ENCODE measurements at places on chromosomes 7 and 10. TPM values are rescaled to one million over a fixed set of nuclear protein-coding genes. Genes with fewer than 3 reads are reported as not detected.

DNA sequence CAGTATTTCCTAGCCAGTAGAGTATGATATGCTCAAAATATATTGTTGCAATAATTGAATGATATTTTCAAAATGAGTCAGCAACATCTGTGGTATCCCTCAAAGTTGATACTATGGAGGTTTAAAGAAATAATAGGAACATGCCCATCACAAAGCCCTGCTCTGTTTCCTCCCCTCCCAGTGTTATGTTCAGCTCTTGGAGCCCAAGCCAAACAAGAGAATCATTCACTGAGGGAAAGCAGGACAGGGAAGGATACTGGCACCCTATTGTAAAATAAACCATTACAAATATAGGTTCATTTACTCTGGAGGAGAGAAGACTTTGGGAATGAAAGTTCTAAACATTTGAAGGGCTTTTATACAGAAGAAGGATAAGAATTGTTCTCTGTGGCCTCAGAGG, 37.6 kb downstream of the SORCS3 start:
- no peak for DNase-seq

- no peak for DNase-seq
These were observed 558.1 kb downstream of the PTPRN2 start for GRCh38 chr7:158029509-158029908.

DNA sequence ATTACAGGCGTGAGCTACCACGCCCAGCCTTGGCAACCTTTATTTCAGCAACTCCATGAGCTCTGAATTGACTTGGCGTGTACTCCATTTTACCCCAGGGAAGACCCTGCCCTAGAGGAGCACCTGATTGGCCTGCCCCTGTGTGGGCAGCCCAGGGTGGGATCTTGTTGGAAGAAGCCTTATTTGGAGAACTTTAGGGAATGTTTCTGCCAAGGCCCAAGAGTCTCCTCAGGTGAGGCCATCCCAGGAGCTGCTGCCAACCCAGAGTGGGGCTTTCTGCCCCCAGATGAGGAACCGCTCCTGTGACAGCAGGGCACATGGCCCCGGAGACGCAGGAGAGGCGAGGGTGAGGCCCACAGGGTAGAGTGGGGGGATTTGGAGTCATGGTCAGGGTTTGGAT, 42.0 kb downstream of the VWA2 start:
- no peak for DNase-seq

DNA sequence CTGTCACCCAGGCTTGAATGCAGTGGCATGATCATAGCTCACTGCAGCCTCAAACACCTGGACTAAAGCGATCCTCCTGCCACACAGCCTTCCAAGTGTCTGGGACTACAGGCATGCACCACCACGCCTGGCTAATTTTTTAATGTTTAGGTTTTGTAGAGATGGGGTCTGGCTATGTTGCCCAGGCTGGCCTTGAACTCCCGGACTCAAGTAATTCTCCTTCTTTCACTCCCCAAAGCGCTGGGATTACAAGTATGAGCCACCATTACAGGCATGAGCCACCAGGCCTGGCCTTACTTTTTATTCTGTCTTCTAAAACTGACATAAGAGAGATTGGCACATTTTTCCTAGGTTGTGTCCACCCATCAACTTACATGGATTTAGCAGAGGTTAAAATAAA, 33.3 kb downstream of the TACC2 start:
- DNase-seq = no peak

- DNase-seq = peak; percentile 60
These were observed 119.9 kb upstream of the RHOBTB1 start for GRCh38 chr10:61063901-61064300.

DNA sequence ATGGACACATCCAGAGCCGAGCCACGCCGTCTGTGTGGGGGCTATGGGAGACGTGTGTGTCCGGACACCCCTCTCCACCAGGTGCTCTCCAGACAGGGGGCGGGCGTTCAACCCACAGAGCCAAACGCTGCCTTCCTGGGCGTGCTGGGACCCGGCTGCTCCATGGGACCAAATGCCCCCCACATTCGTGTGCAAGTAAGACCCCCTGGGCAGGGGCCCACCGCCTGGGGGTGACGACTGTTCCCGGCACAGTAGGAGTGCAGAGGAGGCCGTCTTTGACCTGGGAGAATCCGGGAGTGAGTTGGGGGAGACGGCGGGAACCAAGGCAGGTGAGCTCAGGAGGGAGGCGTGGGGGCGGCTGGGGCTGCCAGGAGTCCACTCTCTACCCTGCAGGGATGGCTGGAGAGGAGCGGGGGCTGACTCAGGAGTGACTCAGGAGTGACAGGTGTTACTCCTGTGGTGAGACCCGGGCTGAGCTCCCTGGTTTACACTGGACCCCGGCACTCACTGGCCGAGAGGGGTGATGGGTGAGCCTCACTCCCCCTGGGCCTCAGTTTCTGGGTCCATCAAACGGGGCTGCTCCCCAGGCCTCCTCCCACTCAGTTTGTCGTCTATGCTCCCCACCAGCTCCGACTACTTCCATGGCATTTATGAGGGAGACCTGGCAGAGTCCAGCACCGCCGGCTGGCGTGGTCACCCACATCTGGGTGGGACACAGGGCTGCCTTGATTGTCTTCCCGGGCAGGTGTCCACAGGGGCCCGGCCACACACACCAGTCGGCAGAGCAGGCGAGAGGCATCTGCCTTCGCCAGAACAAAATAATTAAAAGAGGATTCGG, 95.0 kb downstream of the MICALL2 start:
- DNase-seq = no peak

- DNase-seq = no peak
These were observed 87.8 kb downstream of the HDAC9 start for GRCh38 chr7:18583305-18583704.

- DNase-seq = no peak
These were observed 80.1 kb downstream of the MTERF1 start for GRCh38 chr7:91800389-91800788.

- no peak for DNase-seq
These were observed 105.8 kb downstream of the SFMBT2 start for GRCh38 chr10:7305053-7305452.

DNA sequence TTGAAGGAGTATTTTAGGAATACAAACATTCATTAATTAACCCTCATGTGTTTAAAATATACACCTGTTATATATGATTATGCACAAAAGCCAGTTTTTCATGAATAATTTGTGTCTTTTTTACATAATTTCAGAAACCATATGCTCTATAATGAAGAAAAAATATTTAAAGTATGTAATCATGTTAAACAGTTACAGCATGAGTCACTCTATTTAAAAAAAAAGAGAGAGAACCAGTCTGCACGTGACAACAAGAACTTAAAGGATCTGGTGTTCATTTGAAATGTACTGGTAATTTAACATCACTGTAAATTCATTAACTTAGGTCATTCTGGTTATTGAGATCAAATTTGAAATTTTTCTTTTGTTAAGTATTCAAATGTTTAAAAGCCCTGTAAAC, 228.5 kb downstream of the CACNB2 start:
- DNase-seq = no peak

DNA sequence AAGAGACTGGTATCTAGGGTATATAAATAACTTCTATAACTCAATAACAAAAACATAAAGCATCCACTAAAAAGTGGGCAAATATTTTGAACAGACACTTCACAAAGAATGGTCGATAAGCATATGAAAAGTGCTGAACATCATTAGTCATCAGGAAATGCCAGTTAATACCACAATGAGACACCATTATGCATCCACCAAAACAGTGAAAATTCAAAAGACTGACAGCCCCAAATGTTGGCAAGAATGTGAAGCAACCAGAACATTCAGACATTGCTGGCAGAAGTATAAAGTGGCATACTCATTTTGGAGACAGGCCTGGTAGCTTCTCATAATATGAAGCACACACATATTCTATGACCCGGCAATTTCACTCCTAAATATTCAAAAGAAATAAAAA, 26.5 kb upstream of the GSAP start:
- peak; percentile 53 for DNase-seq

- DNase-seq = peak; percentile 69
These were observed at the start of gene CHST3 for GRCh38 chr10:71964098-71964742. Gene CHST3, plus strand, starts transcription at chr10:71964395. Its CDS starts 41,448 bp downstream, at chr10:72005843.

DNA sequence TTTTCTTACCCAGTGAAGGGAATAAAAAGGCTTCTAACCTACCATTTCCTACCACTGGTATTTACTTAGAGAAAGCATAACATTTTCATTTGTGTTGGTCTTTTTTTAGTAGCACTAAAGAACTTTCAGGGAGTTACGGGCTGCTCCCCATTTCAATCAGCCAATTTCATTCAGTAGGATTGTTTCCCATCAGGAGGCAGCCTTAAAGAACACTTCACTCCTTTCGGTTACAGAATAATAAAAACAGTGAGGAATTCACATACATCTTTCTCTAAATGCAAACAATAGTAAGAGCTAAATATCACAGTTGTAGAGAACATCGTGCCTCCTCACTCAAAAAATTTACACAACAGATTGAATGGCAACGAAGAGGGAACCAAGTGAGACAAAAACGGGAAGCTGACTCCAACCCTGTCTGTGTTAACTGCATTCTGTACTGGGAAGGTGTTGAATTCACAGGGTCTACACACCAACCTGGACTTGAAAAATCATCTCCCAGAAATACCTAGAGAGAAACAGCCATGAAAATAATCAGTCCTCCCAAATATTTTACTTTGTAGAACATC, 55.5 kb upstream of the ABLIM1 start:
- peak; percentile 37 for DNase-seq

DNA sequence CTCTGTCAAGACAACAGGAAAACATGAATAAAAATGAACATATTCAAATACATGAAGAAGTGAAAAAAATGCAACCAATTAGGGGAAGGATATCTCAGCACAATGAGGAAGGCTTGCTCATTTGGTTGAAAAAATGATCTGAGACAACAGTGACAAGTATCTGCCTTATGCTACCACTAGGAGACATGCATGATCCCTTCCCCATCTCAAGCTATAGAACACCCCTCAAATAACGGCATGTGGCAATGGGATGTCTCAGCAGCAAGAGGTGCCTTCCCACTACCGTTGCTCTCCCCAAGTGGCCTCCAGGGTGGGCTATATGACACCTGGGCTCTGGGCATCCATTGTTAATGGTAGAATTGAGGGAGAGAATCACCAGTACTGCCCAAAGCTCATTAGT, 98.1 kb upstream of the RSU1 start:
- DNase-seq = no peak

GRCh38 chr7:16804674-16805439, at the start of gene AGR2:
Gene AGR2, minus strand, starts transcription at chr7:16804999. Its CDS starts 3,203 bp downstream, at chr7:16801796.
- no peak for DNase-seq

DNA sequence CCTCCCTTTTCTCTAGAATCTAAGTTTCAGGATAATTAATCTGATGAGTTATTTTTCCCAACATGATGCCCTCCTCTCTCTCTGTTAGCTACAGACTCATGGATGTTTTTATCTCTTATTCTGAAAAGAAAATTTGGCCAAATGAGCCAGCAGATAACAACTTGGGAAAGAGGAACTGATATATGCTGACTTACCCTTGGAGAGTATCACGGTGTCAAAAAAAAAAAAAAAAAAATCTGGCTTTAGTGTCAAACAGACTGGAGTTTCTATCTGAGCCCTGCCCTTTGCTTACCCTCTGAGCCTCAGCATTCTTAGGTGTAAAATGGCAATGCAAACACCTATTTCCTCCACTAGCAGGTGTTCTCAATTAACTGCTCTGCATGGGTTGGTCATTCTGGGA, 190.4 kb downstream of the AHR start:
- no peak for DNase-seq

- peak; percentile 13 for DNase-seq
These were observed 191.3 kb upstream of the AGK start for GRCh38 chr7:141359740-141360415.

DNA sequence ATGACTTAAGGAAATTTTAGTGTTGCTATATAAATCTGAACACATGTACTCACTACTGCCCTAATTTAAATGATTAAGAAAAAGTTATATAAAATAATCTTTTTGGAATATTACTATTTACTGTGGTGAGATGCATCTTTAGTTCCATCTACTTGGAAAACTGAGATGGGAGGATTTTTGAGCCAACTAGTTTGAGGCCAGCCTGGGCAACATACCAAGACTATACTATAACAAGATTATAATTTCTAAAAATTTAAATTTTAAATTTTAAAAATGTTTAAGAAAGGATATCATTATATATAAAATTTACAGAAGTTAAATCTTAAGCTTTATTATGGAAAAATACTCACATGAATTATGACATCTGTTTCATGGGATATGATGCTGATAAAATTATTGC, 530.8 kb upstream of the IGFBP3 start:
- DNase-seq = no peak

The SPDYE5 gene
- total RNA-seq = not detected

The SLC18A3 gene
- total RNA-seq = not detected

The GATA3 gene
- total RNA-seq = 0.05 TPM

The OR2A42 gene
- not detected for total RNA-seq

The PTPN20 gene
- total RNA-seq = 1.1 TPM

The ZNF248 gene
- total RNA-seq = 5.2 TPM

The FAM13C gene
- total RNA-seq = 16.7 TPM

Measured in dermis blood vessel endothelial cell (primary cell).